T-helper 2 cell (primary cell): ENCODE measurements at places on chromosomes 2 and 18.
A peak's percentile ranks its signal among the peaks of the same experiment; 100 is the strongest.

- DNase-seq: no peak
Measured at GRCh38 chr2:56615760-56616159, 432.0 kb downstream of the CCDC85A start.

GRCh38 chr2:11387100-11387390 is 42.6 kb upstream of the ROCK2 start:
- DNase-seq: no peak

DNA sequence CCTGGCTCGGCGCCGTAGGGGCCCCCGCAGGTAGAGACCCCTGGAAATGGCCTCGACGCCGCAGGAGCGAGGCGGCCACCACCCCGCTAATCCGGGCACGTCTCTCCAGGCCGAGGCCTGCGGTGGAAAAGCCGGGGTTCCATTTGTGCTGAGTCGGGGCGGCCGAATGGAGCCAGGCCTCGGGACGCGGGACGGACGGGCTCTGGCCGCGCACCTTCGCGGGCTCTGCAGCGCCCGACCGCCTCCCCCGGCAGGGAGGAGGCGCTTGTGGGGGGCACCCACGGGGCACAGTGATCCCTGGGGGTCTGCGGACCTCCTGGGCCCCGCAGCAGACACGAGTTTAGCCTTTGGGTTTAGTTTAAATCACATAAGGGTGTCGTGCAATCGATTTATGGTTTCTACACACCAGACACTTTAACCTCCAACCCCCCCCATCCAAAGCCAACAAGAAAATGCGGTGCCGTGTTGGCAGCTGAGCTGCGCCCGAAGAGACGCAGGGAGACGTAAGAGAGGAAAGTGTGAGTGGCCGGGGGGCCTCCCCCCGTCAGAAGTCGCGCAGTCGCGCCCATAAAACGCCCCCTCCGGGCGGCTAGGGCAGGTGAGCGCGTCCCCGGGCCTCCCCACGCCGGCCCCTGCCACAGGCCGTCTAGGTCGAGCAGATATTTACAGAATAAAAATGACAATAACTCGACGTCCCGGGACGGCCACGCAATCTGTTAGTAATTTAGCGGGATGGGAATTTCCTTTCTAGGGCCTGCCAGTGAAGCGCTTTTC is 1.0 kb upstream of the NFATC1 start:
- DNase-seq: no peak

DNA sequence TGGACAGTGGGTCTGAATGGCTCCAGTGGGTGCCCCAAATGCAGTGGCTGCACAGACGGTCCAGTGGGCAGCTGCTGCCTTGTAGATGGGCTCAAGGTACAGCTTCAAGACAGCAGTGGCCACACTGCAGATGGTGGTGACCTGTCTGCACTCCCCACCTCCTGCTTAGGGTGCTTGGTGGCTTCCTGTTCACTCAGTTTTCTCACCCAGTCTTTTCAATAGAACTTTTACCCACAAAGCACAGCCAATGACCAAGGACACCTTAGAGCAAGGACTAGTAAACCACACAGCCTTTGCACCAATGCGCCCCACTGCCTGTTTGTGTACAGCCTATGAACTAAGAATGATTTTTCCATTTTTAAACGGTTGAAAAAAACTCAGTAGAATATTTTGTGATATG is 34.9 kb downstream of the MEX3C start:
- peak; percentile 72 for DNase-seq

- DNase-seq: no peak
Measured at GRCh38 chr2:200225951-200226350, 80.5 kb upstream of the SPATS2L start.

DNA sequence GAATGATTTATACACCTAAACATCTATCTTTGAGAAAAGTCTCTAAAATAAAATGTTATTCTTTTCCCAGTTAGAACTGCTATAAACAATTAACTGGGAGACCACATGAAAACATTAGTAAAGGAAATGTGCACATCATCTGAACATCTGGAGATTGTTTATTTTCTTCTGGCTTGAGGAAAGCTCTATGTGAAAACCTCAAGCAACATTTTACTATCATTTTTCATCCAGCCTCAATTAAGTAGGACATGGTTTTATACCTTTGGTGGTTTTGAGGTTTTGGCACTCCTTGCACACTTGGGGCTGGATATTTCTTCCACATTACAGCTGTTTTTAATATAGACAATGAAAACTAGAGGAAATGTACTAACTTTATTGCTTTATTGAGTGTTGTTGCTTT is 609.5 kb upstream of the SLC8A1 start:
- DNase-seq: no peak

GRCh38 chr2:164739966-164740365 is 101.7 kb downstream of the COBLL1 start:
- no peak for DNase-seq

DNA sequence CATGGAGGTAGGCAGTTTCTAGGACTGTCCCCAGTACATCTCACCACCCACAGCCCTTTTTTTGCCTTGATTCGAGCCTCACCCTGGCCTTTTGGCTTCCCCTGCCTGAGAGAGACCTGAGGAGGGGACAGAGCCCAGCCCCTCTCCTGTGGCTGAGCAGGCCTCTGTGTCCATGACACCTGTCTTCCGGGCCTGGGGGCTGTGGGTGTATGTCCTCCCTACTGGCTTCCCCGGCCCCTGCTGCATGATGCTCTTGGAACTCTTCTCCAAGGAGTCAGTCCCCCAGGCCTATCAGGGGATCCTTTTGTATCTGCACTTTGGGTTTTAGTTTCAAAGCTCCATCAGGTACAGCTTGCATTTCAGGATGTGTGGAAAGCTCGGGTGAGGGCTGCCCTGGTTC is 80.4 kb downstream of the STPG4 start:
- DNase-seq: no peak
